ELR (cell line): ENCODE measurements at places on chromosomes 6 and 20.
A peak's percentile ranks its signal among the peaks of the same experiment; 100 is the strongest.

GRCh38 chr6:74557236-74557635 is 648.6 kb downstream of the COL12A1 start:
- DNase-seq, result no peak

DNA sequence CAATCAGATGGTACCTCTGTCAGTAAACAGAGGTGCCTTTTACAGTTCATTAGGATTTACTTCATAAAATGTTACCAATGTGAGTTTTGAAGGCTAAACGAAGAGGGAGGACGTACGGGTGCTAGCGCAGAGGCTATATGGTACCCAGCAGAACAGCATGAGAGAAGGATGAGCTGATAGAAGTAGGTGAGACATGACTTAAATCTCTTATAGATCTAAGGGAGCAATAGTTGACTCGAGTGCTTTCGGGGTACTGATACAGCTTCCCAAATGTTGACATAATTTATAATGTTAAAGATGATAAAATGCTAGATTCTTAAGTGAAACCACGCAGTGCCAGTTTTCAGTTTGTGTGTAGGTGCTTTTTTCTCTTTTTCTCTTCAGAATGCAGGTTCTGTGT is 72.6 kb downstream of the HIVEP1 start:
- DNase-seq, result no peak

DNA sequence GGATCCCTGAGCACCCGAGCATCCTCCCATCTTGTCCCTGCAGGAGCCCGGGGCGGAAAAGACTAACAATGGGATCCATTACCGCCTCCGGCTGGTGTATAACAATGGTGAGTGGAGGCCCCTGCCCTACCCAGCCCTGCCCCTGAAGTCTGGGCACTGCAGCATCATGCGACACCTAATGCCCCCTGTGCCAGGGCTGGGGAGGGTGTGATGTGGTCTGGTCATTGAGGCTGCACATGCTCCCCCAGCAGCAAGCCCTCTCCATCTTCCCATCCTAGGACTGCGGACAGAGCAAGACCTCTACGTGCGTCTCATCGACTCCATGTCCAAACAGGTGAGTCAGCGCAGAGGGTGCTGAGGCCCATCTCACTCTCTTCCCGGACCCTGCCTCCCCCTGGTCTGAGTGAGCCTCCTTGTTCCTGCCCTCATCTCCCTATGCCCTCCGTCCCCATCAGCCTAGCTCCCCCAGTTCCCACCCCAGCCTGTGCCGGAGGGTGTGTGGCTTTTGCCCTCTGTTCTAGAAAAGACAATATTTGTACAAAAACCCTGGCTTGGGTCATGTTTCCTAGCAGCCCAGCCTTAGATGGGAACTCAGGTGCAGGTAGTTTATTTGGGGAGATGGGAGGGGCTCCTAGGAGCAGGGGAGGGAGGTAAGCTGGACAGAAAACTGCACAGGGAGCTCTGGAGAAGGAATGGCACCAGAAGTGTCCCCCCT is 13.5 kb downstream of the EBF4 start:
- no peak for DNase-seq

GRCh38 chr6:111552958-111553357 is 52.7 kb downstream of the TRAF3IP2 start:
- no peak for DNase-seq

- DNase-seq, result peak; percentile 91
Measured at GRCh38 chr6:45438849-45439406, 61.2 kb upstream of the SUPT3H start.

- no peak for DNase-seq
Measured at GRCh38 chr6:20699402-20699801, 165.1 kb downstream of the CDKAL1 start.

DNA sequence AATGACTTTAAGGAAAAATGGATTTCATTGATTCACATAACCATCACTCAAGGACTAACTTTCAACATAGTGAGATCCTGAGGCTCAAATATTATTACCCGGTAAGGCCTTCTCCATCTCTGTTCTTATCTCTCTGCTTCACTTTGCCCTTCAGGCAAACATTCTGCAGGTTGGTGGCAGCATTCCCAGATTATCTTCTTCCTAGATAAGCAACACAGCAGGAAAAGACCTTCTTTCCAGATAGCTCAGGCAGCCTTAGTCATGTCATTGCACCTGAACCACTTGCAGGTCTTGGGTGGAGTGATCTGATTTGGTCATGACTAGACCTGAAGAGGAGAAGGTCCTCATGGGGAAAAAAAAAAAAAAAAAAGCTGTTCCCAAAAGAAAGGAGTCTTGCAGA is 5.3 kb upstream of the HIVEP2 start:
- no peak for DNase-seq

DNA sequence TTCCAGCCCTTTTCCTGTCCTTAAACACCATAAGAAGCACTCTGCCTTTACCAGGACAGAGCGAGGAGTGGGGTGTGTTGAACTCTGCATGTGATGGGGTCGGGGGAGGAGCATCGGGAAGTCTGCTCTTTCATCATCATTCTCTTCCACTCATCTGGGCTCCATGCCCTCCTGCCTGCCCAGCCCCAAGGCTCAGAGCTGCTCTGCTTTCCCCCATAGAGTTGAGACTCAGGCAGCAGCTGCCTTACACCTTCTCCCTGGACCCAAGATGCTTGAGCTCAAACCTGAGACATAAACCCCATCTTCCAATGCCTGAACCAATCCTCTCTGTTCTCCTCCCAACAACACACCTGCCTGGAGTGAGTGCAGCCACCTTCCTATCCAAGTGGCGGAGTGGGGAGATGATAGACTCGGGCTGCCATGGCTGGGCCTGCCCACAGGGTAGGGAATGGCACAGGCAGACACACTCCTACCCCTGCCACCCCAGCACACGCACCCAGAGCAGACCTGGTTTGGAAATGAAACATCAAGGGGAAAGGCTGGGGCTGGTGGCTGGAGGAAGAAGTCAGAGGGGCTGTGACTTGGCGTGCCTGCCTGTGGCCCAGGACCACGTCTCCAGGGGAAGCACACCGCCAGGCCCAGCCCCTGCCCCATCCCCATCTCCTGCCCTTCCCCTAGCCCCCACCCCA is 28.4 kb downstream of the TFEB start:
- DNase-seq, result no peak

- DNase-seq, result peak; percentile 36
Measured at GRCh38 chr6:89985751-89986493, 91.7 kb downstream of the GJA10 start.

DNA sequence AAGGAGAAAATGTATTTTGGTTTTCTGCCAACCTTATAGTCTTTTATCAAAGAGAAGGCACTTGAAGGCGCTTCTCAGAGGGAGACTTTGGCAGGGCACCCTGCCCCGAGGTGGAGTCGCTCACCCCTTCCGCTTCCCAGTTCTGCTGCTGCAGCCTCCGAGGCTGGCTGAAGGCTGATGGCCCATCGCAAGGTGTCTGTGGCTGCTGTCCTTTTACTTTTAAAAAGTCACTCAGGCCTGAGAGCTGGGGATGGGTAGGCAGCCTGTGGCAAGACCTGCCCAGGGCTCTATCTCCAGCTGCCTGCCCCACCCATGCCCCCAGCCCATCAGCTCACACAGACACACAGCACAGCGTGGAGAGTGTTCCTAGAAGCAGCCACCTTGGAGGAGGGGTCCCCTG is 206.6 kb upstream of the CST7 start:
- DNase-seq, result no peak

- DNase-seq, result peak; percentile 91
Measured at GRCh38 chr6:30615219-30615957, 1.7 kb downstream of the PPP1R10 start.
